ENCODE measurements at places on chromosomes 13 and 19.

DNA sequence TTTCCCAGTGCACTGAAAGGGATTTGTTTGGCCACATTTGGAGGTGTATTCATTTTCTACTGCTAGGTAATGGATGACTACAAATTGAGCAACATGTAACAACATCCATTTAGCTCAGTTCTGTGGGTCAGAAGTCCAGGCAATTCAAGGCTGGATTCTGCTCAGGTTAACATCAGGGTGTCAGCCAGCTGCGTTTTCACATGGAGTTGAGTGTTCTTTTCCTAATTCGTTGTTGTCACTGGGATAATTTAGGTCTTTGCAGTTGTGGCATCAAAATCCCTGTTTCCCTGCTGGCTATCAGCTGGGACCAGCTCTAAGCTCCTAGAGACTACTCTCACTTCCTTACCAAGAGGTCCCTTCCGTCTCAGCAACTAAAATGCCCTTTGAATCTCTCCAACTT, 25.4 kb downstream of the MIR17HG start:
- DNase-seq, result no peak

GRCh38 chr13:113207890-113208420, 514 bp downstream of the PCID2 start:
- DNase-seq, result peak; percentile 12

DNA sequence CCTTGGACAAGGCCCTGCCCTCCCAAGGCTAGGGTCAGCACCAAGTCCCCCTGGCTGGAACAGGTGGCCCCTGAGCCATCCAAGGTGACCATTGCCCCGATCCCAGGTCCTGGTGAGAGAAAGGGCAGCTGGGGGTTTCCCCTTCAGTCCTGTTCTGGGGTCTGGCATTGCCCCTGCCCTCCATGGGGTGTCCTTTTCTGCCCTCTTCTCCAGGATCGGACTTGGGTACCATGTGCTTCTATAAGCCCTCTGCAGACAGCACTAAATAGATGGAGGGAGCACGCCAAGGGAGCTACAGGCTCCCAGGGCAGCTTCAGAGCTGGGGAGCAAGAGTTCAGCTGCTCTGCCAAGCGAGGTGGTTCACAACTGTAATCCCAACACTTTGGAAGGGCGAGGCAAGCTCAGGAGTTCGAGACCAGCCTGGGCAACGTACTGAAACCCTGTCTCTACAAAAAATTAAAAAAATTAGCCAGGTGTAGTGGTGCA, 13.5 kb upstream of the KCNN1 start:
- no peak for DNase-seq

GRCh38 chr13:107838588-107839161, 376.7 kb downstream of the LIG4 start:
- no peak for DNase-seq

GRCh38 chr19:3684054-3684816, 16.0 kb downstream of the PIP5K1C start:
- DNase-seq, result no peak

GRCh38 chr13:76790980-76791819, 95.0 kb downstream of the KCTD12 start:
- DNase-seq, result no peak

- no peak for DNase-seq
Observed at GRCh38 chr13:109665781-109666249, 120.6 kb downstream of the IRS2 start.

DNA sequence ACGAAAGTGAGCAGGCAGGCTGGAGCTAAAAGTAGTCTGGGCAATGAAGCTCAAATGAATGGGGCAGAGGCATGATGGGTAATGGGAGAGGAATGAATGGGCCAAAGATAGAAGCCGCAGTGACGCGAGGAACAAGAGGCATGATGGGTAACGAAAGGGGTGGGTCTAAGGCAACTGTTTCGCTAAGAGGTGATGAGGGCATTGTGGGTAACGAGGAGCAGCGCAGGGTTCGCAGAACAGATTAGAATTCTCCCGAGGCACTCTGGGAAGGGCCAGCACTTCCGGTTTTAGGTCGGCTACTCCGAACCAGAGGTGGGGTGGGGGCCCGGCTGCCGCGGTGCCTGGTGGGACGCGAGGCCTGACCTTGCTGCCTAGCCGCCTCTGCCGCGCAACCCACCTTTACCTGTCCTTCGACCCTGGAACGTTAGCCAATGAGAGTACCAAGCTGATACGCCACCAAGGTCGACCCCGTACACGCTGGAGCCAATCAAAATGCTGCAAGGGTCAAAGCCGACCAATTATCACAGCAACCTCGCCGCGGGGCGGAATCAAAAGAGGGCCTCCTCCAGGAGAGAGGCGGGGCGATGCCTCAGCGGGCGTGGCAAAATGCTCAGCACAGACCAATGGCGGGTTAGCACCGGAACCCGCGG, 563 bp upstream of the TOMM40 start:
- DNase-seq, result peak; percentile 100

- DNase-seq, result no peak
Observed at GRCh38 chr19:45217957-45218334, 27.3 kb downstream of the EXOC3L2 start.

- DNase-seq, result no peak
Observed at GRCh38 chr13:69912630-69913029, 195.0 kb upstream of the ATXN8OS start.

GRCh38 chr13:37089495-37089894, 16.0 kb downstream of the CSNK1A1L start:
- DNase-seq, result no peak

- no peak for DNase-seq
Observed at GRCh38 chr19:53388904-53389303, 6.0 kb upstream of the ZNF765 start.

DNA sequence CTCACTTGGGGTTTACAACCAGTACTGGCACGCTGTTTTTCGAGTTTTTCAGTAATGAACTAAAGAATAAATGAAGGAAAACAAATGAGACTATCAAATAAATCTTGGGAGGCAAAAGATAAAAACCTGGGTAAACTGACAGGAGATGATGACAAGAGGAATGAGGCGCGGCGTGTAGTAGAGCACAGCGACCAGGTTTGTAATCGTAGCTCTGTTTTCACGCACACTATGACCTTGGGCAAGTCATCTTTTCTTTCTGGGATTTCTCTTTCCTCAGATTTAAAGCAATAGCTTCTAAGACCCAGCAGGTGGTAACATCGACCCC, 419 bp downstream of the MRPS31 start:
- DNase-seq, result no peak

DNA sequence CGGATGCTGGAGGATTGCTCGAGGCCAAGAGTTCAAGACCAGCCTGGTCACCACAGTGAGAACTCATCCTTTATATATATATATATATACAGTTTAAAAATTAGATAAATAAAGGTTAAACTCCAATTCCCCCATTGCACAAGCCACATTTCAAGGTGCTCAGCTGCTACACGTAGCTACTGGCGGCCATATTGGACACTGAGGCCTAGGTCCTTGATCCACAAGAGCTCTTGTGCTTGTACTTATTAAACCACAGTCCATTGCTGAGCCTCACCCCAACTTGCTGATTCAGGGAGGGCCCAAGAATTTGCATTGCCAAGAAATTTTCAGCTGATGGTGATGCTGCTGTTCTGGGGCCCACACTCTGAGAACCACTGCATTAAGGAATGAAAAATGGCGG, 9.6 kb downstream of the TTC9B start:
- DNase-seq, result no peak

DNA sequence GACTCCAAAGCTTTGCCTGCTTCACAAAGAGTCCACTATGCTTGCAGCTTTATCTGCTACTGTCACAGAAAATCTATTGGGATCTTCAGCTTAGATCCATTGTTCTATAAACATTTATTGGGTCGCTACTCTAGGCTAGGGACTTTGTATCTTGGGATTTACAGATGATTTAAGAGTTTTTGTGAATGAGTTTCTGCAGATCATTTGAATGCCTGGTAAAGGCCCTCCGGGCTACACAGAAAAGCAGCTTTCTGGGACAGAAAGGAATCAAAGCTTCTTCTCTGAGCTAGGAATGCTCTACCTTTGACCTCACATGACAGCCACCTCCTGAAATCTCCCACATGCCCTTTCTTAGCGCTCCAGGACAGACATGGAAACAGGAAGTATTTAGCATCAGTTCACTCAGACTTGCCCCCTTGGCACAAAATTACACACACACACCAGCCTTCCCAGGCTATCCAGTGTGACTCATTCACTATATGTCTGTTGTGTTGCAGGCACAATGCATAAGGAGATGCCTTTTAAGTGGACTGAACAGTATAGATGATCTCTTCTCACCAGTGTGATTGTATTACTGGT, 492.4 kb downstream of the DACH1 start:
- no peak for DNase-seq

GRCh38 chr19:17529239-17530158, 18.1 kb downstream of the PGLS start:
- no peak for DNase-seq

GRCh38 chr13:23985839-23986238, 88.5 kb upstream of the C1QTNF9B start:
- DNase-seq, result no peak

DNA sequence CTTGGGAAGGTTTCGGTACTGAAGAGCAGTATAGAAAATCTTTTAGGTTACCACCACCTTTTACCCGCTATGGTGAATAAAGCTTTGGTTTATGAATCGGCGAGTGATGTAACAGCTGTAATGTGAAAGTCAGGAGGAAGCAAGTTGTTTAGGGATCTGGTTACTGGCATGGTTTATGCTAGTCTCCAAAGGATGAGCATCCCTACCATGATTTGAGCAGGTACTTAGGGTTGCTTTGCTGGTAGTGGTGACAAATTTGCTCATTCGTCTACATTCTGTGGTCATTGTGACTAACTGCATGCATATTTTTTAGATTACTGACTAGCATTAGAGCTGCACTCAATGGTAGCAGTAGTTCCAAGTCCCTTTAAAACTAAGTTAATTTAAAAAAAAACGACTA, 104.1 kb downstream of the FRY start:
- no peak for DNase-seq

DNA sequence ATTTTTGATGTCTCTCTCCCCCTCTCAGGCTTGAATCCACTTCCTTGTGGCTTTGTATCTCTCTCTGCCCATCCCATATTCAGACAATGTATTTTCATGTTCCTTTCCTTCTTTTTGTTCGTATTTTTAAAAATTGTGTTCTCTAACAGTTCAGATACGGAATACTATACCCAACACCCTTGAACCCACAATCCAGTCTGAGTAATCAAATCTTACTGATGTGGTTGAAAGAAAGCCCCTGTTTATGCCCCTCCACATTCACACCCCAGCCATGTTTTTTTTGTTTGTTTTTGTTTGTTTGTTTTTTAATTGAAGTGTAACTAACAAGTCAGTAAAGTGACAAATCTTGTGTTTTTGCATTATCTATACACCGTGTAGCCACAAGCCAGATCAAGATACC, 1.4 kb downstream of the SPIB start:
- no peak for DNase-seq

GRCh38 chr13:21879263-21879914, 208.5 kb downstream of the FGF9 start:
- DNase-seq, result no peak

GRCh38 chr19:469833-470232, 9.0 kb upstream of the SHC2 start:
- no peak for DNase-seq

DNA sequence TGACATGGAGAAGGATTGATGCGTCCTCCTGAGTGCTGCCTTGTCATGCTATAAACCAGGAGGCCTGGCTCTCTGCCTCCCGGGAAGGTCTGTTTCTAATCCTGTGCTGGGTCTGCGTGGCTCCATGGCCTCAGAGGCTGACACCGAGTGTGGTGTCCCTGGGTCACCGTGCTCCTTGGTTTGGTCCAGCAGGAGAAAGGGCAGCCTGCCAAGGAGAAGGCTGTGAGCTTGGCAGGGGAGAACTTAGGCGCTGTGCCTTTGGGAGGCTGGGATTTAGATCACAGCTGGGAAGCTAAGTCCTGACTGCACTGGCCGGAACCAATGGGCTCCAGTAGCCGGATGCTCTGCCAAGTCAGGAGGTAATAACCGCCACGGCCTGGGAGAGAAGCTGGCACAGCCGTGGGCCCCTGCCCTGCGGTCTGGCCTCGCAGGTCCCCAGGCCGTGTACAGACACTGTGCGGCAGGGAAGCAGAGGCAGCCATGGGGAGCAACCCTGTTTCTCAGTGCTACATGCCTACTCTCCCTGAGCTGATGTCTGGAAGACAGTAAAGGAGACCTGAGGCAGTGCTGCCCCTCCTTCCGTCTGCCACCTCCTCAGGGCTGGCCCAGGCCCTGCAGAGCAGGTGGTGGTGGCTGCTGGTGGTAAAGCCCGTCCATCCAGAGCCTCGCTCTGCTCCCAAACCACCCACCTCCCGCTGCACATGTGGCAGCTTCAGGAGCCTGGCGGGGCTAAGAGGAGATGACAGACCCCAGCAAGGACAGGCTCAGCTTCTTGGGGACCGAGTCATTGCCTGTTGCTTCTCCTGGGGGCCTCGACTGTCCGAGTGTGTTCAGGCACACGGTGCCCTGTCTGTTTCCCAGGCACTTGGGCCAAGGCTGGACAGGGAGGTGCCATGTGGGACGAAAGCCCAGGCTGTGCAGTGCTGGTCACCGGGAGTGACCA, 44.9 kb downstream of the C13orf46 start:
- DNase-seq, result no peak

GRCh38 chr19:8323781-8324185, 2.5 kb downstream of the RPS28 start:
- no peak for DNase-seq

DNA sequence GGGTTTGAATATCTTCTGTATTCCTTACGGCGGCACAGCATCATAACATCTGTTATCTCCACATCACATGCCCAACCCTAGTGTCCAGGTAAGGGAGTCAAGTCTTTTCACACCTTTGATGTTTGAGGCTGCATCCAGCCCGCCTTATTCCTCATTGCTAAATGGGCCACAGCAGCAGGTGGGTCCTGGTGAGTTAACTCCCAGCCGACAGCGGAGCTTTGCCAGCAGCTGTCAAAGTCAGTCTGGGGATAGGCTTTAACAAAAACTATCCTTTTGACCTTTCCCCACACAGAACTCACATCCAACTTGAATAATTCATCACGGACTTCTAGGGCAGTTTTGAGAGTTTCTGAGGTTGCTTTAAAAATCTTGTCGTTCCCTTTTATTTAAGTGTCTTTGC, 235.1 kb downstream of the DLEU7 start:
- DNase-seq, result no peak

- DNase-seq, result no peak
Observed at GRCh38 chr19:804419-805165, 7.3 kb downstream of the PTBP1 start.

GRCh38 chr19:32798201-32798600, 71.4 kb downstream of the SLC7A9 start:
- no peak for DNase-seq

- DNase-seq, result no peak
Observed at GRCh38 chr13:101925731-101926130, 473.3 kb downstream of the ITGBL1 start.

DNA sequence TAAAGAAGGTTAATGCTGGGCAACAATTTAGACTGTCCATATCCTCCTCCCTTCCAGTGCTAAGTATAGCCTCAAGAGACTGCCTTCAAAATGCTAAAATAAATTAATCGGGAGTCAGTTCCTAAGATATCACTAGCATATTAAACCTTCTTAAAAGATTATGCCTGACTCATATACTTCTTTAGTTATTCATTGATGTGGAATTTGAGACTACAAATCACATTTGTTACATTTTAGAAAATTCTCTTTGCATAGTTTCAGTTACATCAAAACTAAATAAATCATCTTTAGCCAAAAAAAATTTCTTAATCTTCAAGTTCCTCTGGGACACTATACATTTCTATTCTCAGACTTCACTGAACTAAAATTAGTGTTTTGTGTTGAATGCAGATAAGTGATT, 769.1 kb downstream of the PCDH9 start:
- no peak for DNase-seq

GRCh38 chr13:97239943-97240787, 18.0 kb downstream of the MBNL2 start:
- DNase-seq, result no peak

All from CD4-positive, alpha-beta T cell treated with Interleukin-10 for 1 hour (primary cell).